ENCODE measurements at places on chromosomes 13 and 19. TPM values are rescaled to one million over a fixed set of nuclear protein-coding genes. Genes with fewer than 3 reads are reported as not detected.

GRCh38 chr19:10884274-10884673, 12.9 kb downstream of the CARM1 start:
- DNase-seq: no peak

DNA sequence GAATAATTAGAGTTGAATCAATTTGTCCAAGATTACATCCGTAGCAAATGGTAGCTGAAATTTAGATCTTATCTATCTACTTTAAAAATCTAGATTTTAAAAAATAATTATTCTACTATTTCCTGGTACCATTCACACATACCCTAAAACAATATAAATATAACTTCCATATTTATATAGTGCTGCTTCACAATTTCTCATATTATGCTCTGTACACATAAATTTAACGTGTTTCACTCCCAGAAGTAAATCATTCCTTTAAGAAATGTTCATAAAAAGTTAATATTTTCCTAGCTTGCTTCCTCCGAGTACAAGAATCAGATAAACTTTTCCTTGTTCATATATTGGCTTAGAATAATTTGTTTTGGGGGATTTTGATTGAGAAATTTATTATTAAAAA, 857.0 kb upstream of the SPRY2 start:
- DNase-seq: no peak

- DNase-seq: no peak
These were observed 80.6 kb upstream of the ZNF98 start for GRCh38 chr19:22502766-22503165.

DNA sequence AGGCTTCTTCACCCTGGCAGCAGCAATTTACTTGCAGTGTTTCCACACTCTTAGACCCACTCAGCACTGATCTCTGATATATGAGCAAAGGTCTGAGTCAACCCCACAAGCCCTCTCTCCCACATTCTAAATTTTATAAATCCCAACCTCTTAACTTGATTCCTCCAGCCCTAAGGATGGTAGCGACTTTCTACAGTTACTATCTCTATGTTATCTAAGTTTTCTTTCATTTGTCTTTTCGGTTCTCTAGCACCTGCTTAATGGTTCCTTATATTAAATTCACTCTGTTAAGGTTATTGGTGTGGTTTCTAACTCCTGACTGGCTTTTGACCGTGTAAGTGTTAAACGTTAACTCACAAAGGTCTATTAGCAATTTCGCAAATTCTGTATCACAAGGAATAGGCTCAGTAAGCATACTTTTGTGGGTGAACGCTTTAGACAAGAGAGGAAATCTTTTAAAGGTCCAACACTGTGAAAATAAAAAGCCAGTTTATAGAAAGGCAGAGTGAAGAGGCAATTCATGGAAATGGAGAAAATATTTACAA, 99.3 kb downstream of the DLEU7 start:
- no peak for DNase-seq

- DNase-seq: peak; percentile 91
These were observed 17.3 kb downstream of the RHPN2 start for GRCh38 chr19:33047422-33047821.

- no peak for DNase-seq
These were observed 33.7 kb upstream of the ZSCAN5A start for GRCh38 chr19:56348289-56348877.

Gene RFPL4AL1
- total RNA-seq: not detected

Gene DIAPH3
- 23.1 TPM for total RNA-seq

Gene CABP5
- total RNA-seq: not detected

Gene PLIN4
- 1.1 TPM for total RNA-seq

Gene NUMBL
- 34.5 TPM for total RNA-seq

Gene COMMD6
- total RNA-seq: 142 TPM

Measured in H9 (cell line).